M059J (cell line): ENCODE measurements at places on chromosomes 1 and 21.
A peak's percentile ranks its signal among the peaks of the same experiment; 100 is the strongest.

- DNase-seq: peak; percentile 16
Measured at GRCh38 chr1:216075339-216075738, 347.9 kb downstream of the USH2A start.

DNA sequence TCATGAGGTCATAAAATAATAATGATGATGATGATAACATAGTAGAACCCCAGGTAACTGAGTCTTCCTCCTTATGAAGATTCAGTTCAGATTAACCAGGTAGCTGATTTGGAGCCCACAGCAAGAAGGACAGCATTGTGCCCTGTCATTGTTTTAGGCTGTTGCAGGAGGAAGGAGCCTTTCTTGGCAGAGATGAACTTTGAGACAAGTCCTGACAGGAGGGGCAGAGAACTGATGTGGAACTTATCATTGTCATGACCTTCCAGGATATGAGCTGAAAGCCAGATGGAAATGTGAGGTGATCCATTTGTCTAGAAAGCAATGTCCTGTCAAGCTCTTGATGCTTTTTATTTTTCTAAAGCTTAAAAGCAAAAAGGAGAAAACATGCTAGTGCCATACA, 132.6 kb upstream of the COA6 start:
- DNase-seq: no peak

DNA sequence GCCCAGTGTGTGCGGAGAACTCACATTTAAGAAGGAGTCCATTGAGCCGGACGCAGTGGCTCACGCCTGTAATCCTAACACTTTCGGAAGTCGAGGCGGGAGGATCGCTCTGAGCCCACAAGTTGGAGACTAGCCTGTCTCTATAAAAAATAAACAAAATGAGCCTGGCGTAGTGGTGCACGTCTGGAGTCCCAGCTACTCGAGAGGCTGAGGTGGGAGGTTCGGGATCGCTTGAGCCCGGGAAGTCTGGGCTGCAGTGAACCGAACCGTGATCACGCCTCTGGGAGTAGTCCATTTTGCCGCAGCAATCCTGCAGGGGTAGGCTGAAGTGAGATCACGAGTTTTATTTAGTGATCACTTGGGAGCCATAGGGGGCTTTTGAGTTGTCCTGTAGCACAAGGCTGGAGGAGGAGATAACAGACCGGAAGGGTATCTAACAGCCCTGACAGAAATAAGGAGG, 497 bp upstream of the FUCA1 start:
- DNase-seq: no peak

DNA sequence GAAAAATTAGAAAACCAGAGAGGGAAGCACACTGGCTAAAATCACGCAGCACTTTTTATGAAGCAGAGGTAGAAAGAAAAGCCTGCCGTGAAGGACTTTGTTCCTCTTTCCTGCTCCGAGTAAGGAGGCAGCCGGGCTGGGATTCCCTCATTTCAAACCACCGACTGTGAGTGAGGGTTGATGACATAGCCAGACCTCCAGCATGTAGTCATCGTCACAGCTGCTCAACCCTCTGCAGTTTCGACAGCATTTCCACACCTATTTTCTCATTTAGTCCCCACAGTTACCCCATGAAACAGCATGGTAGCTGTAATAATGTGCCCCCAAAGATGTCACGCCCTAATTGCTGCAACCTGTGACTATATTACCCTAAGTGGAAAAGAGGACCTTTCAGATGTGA, 35.3 kb downstream of the FCRL5 start:
- no peak for DNase-seq

DNA sequence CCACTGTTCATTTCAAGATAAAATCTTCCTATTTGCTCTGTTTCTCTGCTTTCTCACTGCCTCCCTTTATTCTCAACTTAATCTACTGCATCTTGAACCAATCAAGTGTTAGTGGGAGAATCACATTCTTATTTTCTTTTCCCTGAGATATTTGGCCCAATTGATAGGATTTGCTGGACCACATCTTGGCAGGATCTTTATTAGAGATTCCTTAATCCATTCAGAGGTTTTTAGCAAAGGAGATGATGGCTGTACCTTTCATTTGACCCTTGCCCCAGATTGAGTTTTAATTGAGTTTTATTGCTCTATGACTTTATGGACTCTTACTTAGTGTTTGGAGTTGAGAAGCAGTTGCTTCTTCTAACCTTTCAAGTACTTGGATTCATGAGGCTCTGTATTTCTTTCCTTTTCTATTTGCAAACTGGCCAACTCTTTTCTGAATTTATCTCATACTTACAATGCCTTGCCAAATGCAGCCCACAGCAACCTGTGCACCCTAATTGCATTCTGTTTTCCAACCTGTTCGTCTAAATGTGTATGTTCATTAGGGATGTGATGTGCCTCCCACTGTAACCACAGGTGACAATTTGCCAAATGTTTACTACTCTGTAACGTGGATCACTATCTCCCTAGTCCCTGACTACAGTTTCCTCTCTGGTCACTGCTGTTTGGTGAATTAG, 274.8 kb upstream of the KAZN start:
- DNase-seq: no peak

DNA sequence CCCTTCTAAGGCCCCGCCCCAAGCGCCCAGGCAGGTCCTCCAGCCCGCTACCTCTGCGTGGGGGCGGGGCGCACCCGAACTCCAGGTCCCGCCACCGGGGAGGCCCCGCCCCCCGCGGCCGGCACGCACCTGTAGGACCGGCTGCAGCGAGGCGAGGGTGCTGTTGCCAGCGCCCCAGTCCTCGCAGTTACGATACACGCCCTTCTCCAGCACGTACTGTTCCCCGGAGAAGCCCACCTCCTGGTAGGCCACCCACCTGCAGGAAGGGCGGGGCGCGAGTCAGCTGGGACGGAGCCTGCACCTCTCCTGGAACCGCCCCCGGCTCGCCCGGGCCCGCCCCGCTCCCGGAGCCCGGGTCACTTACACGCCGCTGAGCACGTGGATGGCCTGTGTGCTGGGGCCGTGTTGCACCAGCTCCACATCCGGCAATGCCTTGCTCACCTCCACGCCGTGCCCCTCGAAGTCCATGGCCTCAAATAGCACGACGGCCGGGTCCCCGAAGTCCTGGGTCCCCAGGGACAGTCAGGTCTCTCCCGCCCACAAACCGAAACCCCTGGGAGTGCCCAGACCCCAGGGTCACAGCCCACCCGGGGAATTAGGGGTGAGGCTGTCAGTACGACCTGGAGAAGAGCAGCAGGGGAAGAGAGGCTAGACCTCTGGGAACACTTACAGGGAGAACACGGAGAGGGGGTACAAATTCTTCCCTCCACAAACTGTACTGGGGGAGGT, 17.3 kb downstream of the CRYBG2 start:
- peak; percentile 70 for DNase-seq

DNA sequence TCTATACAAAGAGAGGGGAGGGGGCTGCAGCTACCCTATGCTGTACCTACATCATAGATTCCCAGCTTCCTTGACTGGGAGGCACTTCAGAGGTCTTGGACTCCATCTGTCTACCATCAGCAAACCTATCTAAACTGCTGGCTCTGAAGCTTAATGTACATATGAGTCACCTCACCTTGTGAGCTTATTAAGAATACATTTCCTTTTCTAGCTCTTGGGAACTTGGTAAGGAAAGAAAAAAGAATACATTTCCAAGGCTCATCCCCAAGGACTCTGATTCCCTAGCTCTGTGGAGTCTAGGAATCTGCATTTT, 50.0 kb upstream of the PRELP start:
- peak; percentile 8 for DNase-seq

DNA sequence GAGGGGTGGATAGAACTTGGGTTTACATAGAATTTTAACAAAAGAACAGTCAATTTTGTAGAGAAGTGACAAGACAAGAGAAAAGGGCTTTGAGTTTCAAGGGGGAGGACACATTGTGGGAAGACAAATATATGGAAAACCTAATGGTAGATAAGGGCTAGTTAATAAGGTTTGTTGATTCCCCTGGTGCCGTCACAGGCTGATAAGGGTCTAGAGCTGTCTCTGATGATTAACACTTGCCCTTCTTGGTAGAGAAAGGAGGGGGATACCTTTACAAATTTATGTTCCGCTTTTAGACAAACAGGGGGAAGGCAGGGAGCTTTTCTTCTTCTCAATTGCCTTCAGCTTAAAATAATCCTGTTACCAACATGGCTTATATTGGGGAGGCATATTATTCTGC, 124.3 kb downstream of the ETS2 start:
- no peak for DNase-seq

GRCh38 chr1:43438006-43438405, 15.7 kb downstream of the HYI start:
- no peak for DNase-seq
